ENCODE measurements at places on chromosomes 1 and 21.

DNA sequence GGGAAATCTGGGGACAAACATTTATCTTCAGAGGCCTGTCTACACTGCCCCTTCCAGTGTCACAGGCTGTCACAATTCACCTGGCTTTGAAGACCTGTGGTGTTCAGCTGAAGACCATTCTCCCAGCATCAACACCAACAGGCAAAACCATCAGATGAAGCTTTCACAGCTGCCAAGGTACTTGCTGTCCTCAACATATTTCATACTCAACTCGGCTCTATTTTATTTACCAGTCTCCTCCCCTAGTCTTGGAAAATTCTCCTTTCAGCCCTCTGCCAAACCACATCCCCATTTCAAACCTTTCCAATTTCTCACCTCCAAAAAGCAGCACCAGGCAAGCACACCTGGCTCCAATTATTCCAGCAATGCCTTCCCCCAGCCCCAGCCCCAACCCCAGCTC lies 108.8 kb downstream of the TGFBR3 start:
- DNase-seq = no peak

GRCh38 chr1:245148861-245149260 lies 5.9 kb upstream of the KIF26B start:
- DNase-seq = no peak

- no peak for DNase-seq
Observed at GRCh38 chr1:18139198-18139981, 31.8 kb downstream of the IGSF21 start.

DNA sequence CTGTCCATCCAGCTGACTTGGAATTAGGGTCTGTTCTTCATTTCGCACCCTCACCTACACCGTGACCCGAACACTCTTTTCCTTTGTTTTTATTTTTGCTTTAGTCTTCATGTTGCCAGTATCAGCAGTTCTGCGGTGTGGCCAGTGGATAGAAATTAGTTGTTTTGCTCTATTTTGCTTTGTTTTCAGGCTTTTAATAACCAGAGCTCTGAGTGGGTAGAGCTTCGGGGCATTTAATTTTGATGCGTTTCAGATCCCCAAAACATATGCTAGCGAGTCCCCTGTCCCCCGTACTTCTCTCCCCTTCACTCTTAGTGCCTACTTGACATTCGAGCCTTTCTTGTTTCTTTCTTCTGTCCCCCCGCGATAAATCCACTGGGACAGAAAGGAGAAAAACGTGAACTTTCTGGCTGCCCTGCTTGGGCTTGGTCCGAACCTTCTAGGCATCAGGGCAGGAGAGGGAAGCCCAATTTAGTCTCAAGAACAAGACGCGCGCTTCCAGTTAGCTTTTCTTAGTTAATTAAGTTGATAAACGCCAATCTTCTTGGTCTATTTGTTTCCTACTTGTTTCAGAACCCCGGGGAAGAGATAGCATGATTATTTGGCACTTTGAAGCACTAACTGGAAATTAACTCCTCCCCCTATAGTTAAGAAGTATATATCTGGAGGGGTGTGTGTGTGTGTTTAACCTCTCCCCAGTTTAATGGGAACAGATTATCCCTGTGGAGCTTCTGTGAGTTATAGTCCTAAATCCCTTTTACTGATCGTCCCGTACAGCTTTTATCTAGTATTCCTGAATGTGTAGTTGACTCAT lies 839 bp downstream of the SWT1 start:
- no peak for DNase-seq

GRCh38 chr21:38937286-38937790 lies 131.6 kb downstream of the ETS2 start:
- no peak for DNase-seq

GRCh38 chr1:99659755-99660210 lies 13.9 kb downstream of the PALMD start:
- DNase-seq = no peak

GRCh38 chr1:20936216-20936615 lies 149.1 kb upstream of the HP1BP3 start:
- no peak for DNase-seq

- no peak for DNase-seq
Observed at GRCh38 chr21:17690078-17690494, 77.4 kb upstream of the BTG3 start.

Measured in HuH-7 (cell line).